ENCODE measurements at places on chromosomes 3 and 15.

DNA sequence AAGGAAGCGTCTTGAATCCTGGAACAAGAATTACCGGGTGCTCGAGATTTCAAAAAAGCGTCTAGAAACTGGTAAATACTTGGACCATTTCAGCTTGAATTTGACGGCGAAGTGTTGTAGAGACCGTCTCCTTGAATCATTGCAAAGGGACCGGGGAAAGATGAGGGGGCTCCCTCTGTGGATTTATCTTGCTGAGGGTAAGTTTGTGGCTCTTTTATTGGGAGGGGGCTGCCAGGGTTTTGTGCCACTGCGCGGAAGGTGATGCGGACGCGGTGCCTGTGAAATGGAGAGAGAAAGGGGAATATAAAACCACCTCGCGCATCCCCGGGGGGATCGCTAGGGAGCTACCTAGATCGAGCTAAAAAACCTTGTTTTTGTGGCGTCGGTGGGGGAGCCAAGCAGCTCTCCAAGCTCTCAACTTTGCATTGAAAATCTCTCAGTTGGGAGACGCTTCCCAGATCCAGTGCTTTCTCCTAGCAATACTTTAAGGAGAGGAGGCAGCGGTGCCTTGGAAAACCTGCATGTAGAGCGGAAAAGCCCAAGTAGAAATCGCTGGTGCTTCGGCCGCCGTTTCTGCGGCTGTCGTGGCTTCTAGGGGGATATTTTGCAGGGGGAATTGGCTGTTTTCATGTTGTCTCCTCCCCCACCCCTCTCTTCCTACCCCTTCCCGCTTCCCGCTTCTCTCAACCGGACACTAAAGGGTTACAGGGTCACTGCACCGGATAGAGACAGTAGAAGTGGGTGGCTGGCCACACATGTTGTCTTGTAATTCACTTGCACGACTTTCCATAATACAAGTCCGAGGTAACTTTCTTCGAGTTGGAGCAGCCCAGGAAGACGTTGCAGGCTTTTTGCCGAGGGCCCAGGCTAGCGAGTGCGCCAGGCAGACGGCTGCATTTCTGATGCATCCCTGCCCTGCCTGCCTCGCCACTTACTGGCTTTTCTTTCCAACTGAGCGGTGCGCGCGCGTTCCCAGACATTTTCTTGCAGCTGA is 187.6 kb downstream of the NLGN1 start:
- no peak for DNase-seq

DNA sequence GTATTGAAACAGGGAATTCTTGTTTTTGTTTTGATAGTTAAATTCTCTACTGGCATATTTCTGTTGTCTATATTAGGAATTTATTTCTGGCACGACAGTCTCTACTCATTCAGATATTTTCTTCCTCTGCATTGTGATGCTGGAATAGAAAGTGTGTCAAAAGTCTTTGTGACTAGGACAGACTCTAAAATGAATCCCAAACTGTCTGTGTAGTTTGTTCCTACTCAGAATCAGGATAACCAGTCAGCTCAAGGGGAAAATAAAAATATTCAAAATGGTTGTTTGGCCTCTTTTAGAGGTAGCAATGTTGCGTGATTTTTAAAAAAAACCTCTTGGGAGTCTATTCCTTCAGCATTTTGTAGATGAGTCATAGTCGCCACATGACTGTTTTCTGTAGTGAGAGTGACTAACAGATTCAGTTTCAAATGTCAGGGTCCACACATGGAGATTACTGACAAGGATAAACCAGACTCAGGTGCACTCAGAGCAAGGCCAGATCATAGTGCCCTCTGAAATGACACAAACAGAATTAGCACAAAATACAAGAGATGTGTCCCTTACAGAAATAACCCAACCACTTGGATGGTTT is 13.1 kb downstream of the SLC7A14 start:
- no peak for DNase-seq

DNA sequence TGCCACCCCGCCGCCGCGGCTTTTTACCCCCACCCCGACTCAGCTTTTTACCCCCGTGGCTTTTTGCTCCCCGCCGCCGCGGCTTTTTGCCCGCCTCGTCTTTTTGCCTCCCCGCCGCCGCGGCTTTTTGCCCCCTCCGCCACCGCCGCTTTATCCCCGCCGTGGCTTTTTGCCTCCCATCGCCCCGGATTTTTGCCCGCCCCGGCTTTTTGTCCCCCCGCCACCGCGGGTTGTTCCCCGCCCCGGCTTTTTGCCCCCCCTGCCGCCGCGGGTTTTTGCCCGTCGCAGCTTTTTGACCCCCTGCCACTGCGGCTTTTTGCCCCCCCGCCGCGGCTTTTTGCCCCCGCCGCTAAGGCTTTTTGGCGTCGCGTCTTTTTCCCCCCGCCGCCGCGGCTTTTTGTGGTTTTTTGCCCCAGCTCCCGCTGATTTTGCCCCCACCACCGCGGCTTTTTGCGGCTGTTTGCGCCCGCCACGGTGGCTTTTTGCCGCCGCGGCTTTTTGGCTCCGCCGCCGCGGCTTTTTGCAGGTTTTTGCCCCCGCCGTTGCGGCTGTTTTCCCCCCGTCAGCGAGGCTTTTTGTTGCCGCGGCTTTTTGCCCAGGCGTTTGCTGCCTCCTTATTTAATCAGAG is 597.2 kb downstream of the GOLGA6L6 start:
- no peak for DNase-seq

GRCh38 chr3:71048948-71049347 is 534.6 kb downstream of the FOXP1 start:
- DNase-seq, result no peak

DNA sequence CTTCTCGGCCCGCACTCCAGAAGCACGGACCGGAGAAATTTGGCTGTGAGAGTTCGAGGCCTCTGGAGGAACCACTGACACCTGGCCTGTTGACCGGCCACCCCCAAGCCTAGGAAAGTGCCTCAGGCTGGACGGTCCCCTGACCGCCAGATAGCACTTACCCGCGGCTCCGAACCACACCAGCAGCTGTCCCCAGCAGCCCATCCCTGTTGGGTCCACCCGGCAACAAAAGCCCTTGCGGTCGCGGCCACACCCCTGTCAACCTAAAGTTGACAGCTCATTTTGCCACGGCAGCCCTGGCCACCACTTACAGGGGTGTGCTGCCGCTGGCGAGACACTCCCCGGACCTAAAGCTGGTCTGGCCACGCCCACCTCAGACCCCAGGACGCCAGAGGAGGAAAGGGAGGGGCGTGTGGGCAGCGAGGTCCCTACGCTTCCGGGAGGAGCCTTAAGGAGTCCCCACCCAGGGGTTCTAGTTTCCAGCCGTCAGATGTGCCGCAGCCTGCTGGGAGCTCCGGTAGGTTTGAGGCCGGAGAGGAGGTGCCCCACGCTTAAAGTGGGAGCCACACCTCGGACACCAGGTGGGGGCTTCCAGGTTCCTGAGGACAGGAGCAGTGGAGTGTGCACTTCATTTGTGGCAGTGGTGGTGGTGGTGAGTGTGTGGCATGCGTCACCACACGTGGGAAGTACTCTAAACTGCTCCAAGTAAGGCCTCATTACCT is at the start of gene LTK:
Gene LTK, minus strand, starts transcription at position 322 of the 722 bp plus-strand sequence. Its CDS starts 118 bp downstream, at position 204.
- no peak for DNase-seq

GRCh38 chr3:196843435-196844110 is 24.1 kb upstream of the SENP5 start:
- DNase-seq, result no peak

DNA sequence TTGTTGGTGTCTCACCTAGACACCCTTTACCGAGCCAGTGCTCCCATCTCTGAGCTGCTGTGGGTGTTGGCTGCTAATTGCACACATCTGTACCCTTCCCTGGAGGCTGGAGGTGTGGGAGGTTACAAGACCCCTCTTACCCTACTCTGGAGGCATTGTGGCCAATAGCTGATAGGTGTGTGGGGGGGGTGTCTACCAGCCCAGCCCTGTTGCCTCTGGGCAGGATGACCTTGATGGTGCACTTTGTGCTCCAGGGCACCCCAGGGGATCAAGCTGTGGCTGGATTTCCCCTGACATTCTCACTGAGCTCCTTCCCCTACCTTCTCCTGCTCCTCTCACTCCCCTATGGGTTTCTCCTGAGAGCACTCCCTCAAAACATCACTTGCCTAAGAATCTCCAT is 104.7 kb upstream of the ADPGK start:
- no peak for DNase-seq

GRCh38 chr3:107241217-107241616 is 136.0 kb upstream of the CCDC54 start:
- no peak for DNase-seq

DNA sequence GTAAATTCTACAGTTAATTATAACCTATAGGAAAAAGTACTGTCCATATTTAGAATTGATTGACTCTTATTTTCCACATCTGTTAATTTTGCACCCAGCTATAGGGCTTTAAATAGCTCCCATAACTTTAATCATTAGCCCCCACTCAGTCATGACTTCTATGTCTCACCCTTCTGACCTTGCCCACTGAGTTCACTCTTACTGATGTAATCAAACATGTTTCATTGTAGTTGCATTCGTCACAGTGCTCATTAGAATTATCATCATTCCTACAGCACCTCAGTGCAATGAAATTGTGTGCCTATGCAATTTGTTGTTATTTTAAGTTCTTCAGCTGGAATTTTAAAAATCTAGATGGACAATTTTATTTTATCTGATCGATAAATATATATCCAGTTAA is 151.4 kb downstream of the TIGIT start:
- no peak for DNase-seq

- DNase-seq, result no peak
These were observed 25.6 kb downstream of the CLEC3B start for GRCh38 chr3:45051685-45052084.

DNA sequence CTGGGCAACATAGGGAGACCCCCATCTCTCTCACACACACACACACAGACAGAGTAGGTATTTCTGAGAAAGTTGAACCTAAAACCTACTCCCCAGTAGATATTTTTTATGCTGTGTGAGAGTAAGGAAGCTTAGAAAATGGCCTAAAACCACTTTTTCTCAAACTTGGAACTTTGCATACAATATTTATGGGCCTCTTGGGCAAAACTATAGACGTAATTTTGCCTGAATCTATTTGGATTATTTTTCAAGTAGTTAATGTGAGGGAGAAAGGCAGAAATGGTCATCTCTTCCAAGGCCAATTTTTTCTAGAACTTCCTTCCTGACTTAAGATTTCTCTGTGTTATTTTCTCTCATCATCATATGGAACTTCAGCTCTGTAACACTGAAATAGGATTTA is 81.7 kb downstream of the ZNF609 start:
- DNase-seq, result no peak

- DNase-seq, result no peak
These were observed 298.5 kb downstream of the RPLP1 start for GRCh38 chr15:69751147-69751546.

DNA sequence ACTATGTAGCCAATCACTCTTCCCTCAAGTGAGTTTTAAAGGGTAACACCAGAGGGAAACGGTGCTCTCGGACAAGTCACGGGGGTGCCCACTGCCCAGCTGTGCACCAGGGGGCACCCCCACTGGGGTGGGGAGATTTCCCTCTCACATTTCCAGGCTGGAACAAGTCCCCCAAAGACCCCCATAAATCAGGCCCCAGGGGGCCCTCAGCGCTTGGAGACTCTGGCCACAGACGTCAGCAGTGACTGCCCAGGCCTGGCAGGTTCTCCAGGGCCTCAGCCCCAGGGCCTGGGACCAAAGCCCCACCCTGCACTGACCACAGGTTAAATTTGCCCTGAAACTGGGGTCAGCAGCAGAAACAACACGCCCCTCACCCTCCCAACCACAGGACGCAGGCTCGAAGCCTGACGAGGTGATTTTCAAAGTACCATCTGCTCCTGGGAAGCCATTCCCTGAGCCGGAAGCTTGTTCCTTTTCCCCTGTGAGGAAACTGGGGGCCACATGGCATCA is 17.0 kb downstream of the XXYLT1 start:
- DNase-seq, result no peak

GRCh38 chr3:64398006-64398405 is 172.7 kb upstream of the PRICKLE2 start:
- DNase-seq, result no peak

DNA sequence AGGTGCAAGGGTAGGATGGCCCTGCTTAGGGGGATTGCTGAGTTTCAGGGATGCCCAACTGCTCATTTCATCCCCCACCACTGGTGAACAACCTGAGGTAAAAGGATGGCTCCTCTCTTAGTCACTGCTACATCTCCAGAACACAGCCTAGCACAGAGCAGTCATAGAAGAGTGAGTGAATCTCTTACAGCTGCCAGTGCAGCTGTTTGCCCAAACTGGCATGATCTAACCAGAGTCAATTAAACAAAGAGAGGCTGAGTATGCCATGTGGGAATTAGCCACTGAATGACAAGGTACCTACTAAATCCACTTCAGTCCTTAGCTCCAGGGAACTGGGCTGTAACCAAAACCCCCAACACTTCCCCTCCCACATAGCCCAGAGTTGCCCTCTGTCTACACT is 6.8 kb upstream of the NCKIPSD start:
- DNase-seq, result no peak

- DNase-seq, result no peak
These were observed 165.4 kb downstream of the TJP1 start for GRCh38 chr15:29656636-29657475.

- no peak for DNase-seq
These were observed 163.1 kb downstream of the CHL1 start for GRCh38 chr3:359672-360071.

GRCh38 chr3:101379658-101380376 is 59.4 kb upstream of the IMPG2 start:
- DNase-seq, result no peak

DNA sequence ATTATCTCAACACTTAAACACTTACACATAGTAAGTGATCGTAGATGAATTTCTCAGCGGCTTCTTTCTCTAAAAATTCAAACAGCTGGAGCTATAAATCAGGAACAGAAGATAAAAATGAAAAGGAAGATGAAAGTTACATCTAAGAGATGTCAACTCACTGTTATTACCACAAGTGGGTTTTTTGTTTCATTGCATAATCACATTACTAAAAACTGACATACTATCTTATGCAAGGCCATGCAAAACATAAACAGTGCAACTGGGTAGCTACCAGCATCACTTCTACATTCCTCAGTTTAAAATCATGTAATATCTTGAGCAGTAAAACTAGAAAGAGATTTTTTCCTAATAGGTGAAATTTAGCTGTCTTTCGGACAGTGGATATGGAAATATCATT is 14.9 kb downstream of the MINDY4B start:
- no peak for DNase-seq

DNA sequence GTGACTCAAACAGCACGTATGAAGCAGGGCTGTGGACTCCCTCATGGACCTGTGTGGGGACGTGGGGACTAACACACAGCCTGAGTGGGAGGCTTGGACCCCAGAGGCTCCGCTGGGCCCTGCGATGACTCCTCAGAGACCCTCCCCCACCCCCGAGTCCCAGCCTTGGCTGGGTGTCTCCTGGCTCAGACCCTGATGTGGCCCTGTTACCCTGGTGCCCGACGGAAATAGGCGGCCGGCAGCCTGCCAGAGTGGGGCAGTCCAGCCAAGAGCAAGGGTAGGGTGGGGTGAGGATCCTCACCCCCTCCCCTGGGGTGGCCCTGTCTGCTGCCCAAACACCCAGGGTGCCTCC is 15.3 kb downstream of the TNK2 start:
- DNase-seq, result no peak

- DNase-seq, result no peak
These were observed 251.3 kb downstream of the CTNNB1 start for GRCh38 chr3:41450416-41451231.

Measured in stimulated activated CD8-positive, alpha-beta memory T cell treated with anti-CD3 and anti-CD28 coated beads, Interleukin-4, amount 100 ng/mL, for 4 hours (primary cell).